ENCODE measurements at places on chromosomes 6 and 20.

DNA sequence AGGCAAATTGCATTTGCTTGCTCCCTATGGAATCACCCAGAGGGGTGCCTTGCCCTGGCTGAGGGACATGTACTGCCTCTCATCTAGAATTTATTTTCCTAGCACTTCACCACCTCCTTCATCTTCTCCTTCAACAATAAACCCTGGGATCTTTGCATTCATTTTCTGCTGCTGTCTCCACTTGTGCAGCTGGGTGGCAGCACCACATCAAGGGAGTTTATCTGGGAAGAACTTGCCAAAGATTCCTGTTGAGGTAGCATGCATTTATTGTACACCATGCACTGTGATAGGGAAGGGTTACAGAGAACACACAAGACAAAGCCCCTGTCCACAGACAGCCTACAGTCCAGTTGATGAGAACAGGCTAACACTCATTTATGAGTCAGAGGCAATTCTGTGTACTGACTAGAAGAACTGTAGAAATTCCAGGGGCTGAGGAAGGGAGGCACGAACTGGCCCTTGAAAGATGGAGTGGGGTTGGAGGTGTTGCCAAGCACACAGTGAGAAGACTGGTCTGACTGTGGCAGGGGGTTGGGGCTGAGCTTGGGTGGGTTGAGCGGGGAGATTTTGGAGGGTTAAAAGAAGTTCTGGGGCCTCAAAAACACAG lies 17.5 kb downstream of the C20orf173 start:
- H3K27ac ChIP-seq, result no peak overlapping the region
- H3K4me1 ChIP-seq, result no peaks in the 10 kb centered on the region
- peaks cover 29% of the 10 kb centered on the region for H3K36me3 ChIP-seq
- peak; percentile 20 for DNase-seq
- no peak overlapping the region for H3K4me3 ChIP-seq

- peaks cover 8% of the 10 kb centered on the region for H3K4me1 ChIP-seq
- no peaks in the 10 kb centered on the region for H3K36me3 ChIP-seq
- no peak overlapping the region for H3K27ac ChIP-seq
Observed at GRCh38 chr6:38482466-38482865, 157.3 kb downstream of the BTBD9 start.

GRCh38 chr6:104908031-104908887 lies 48.5 kb upstream of the HACE1 start:
- H3K27ac ChIP-seq, result no peak overlapping the region
- DNase-seq, result no peak
- H3K36me3 ChIP-seq, result no peaks in the 10 kb centered on the region
- no peaks in the 10 kb centered on the region for H3K4me1 ChIP-seq
- no peak overlapping the region for H3K4me3 ChIP-seq

DNA sequence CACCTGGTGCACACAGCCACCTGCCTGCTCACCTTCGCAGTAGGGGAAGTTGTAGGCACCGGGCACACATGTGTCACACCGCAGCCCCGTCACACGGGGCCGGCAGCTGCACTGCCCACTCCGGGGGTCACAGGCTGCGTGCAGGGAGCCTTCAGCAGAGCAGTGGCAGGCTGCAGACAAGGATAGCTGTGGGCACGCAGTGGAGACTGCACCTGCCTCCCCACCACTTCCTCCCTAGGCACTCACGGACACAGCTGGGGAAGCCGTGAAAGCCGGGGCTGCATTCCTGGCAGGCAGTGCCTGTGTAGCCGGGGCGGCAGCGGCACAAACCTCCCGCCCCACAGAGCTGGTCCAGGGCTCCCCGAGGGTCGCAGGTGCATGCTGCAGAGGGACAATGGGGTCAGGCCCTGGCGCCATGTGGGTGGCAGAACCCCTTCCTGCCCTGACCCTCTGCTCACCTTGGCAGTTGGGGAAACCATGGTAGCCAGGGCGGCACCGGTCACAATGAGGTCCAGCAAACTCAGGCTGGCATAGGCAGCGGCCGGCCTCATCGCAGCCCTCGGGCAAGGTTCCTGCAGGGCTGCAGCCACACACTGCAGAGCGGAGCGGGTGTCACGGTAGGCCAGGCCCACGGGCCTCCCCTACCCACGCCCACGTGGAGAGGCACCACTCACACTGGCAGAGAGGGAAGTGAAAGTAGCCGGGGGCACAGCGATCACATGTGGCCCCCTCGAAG lies 29.4 kb downstream of the LAMA5 start:
- no peak overlapping the region for H3K27ac ChIP-seq
- no peak overlapping the region for H3K4me3 ChIP-seq
- peaks cover 8% of the 10 kb centered on the region for H3K4me1 ChIP-seq
- H3K36me3 ChIP-seq, result no peaks in the 10 kb centered on the region

DNA sequence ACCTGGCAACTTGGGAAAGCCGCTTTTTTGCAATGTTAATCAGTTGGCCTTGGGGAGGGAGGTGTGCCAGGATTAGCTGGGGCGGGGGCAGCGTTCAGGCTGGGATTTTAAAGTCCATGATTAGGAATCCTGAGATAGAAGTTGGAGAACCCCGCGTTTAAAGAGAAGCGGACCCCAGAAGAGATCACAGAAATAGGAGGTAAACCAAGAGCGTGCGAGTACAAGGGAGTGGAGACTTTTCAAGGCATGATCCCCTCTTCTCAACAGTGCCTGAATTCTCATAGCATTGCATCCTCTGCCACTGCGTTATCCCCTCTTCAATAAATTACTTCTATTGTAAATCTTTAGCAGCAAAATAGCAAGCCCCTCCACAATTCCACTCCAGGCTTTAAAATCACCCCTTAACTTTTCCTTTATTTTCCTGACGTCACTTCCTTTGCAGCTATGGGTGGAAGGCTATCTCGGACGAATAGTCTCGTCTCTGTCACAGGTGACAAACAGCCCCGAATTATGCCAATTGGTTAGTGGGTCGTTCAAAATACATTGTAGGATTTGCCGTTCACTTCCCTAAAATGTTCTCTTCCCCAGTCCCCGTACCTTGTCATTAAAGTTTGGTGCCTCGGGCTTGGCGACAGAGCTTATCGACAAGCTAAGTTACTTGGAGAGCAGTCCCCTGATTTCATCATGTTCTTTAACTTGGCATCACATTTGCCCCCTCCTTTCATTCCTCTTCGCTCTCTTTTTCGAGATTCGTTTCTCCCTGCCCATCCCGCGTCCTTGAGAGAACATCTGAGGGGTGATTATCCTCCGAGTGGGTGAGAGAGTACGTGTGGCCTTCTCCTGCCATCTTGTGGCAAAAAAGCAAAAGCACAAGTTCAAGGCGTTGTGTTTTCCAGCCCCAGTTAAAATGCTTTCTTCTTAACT lies 17.1 kb downstream of the OR2B2 start:
- H3K27ac ChIP-seq, result no peak overlapping the region
- peaks cover 3% of the 10 kb centered on the region for H3K36me3 ChIP-seq
- peak; percentile 43 for DNase-seq
- H3K27me3 ChIP-seq, result peaks cover 6% of the 10 kb centered on the region
- H3K4me3 ChIP-seq, result no peak overlapping the region

DNA sequence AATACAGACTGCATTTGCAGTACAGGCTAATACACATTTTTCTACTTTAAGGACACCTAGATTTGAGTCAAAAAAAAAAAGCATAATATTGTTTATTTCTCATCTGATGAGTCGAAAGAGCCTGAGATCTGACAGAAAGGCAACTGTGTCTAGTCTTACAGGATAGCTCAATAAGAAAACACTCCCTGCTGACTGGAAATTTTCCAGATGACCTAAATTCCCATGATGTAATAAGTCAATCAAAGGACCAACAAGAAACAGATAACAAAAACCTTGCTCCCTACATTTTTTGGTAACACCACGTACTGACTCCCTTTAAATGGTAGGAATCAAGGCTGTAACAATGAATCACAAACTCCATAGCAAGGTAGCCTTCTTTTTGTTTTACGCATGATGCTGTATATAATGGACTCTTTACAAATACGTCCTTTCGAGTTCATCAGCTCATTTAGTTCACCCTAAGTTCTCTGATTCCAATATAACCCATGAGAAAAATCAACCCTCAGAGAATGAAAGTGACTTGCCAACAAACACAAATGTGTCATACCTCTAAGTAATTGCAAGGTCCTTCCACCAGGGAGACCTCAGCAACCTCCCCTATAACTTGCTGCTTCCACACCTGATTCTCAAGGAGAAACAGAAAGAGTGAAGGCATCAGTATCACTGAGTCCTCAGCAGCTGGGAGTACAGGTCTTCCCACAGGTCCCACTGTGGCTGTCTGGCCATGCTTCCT lies 12.1 kb downstream of the TBX18 start:
- H3K27ac ChIP-seq, result no peak overlapping the region
- no peaks in the 10 kb centered on the region for H3K4me1 ChIP-seq
- H3K27me3 ChIP-seq, result no peaks in the 10 kb centered on the region

DNA sequence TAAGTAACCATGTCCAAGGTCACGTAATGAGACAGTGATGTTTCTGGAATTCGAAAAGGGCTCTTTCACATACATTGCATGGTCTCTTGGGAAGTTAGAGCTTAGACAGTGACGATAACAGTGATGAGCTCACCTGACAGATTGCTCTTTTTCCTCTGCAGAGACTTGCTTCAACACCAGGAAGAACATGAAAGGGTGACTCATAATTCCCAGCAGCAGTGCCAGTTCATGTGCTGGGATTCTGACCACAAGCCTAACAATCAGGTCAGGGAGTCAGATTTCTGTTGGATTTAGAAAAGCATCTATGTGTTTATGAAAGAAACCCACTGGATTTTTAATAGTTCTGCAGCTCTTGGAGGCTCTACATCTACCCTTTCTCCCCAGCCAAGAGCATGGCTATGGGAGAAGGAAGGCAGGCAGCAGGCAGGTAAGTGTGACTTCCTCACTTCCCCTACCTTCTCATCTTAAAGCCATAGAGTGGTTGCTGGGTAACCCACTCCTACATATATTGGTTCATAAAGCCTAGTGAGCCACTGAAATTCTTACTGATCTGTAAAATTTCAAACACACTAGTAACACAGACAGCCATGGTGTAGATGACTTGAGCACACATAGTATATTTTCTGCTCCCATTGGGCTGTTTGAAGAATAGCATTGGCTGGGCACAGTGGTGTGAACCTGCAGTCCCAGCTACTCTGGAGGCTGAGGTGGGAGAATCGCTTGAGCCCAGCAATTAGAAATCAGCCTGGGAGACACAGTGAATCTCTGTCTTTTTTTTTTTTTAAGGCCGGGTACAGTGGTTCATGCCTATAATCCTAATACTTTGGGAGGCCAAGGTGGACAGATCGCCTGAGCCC lies 44.4 kb upstream of the LOC128125822 start:
- H3K36me3 ChIP-seq, result no peaks in the 10 kb centered on the region
- no peak overlapping the region for H3K4me3 ChIP-seq
- no peaks in the 10 kb centered on the region for H3K4me1 ChIP-seq
- peaks cover 2% of the 10 kb centered on the region for H3K27me3 ChIP-seq
- H3K27ac ChIP-seq, result no peak overlapping the region
- no peak for DNase-seq

DNA sequence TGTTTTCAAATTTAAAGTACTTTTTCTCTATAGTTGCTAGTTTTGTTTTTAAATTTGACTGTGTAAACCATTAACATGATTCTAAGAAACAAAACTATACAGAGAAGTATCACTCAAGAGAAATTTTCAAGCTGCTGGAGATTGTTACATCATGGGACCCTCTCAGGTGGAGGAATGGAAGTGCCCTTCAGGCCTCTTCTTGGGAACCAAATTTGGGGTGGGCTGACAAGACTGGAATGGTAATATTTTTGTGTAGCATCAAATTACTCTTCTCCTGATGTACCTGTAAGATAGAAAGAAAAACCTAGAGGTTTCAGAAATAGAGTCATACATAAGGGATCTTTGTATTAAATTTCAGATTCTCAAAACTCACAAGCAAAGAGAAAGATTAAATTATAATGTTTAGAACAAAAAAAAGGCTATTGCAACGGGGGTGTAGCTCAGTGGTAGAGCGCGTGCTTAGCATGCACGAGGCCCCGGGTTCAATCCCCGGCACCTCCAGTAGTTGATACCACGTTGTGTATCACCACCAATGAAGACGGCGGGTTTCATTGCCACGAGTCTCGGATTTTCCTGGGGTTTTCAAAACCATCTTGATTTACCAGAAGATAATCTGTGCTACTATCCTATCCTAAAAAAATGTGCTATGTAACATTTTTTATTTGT lies 193.7 kb downstream of the GPX5 start:
- H3K4me3 ChIP-seq, result no peak overlapping the region
- H3K4me1 ChIP-seq, result peaks cover 4% of the 10 kb centered on the region
- no peak overlapping the region for H3K27ac ChIP-seq
- peak; percentile 33 for DNase-seq

GRCh38 chr20:1800777-1801176 lies 94.4 kb upstream of the SIRPA start:
- no peak for DNase-seq
- no peak overlapping the region for H3K27ac ChIP-seq

GRCh38 chr6:6645261-6645917 lies 56.9 kb downstream of the LY86 start:
- DNase-seq, result no peak
- no peak overlapping the region for H3K27ac ChIP-seq
- no peaks in the 10 kb centered on the region for H3K36me3 ChIP-seq
- no peak overlapping the region for H3K4me3 ChIP-seq
- peaks cover 2% of the 10 kb centered on the region for H3K27me3 ChIP-seq

DNA sequence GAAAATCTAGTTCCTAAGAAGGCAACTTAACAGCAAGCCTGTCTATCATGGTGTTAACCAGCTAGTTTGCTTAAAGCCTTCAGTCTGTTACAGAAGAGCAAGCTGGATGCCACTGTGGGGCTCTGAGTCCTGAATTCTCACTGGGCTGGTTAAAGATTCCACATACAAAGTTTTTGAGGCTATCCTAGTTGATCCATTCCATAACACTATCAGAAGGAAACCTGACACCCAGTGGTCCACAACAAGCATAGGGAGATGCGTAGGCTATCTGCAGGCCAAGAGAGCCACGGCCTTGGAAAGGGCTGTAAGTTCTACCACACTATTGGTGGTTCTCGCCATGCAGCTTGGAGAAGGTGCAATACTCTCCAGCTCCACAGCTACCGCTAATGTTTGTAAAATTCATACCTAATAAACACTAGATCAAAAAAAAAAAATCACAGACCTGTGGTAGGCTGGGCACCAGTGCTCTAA lies 420 bp upstream of the MCCD1 start:
- peaks cover 30% of the 10 kb centered on the region for H3K36me3 ChIP-seq
- H3K27me3 ChIP-seq, result peaks cover 2% of the 10 kb centered on the region
- DNase-seq, result no peak
- H3K4me3 ChIP-seq, result no peak overlapping the region

All from endothelial cell (in vitro differentiated cells).